ENCODE measurements at places on chromosomes 4 and X. TPM values are rescaled to one million over a fixed set of nuclear protein-coding genes. Genes with fewer than 3 reads are reported as not detected.

DNA sequence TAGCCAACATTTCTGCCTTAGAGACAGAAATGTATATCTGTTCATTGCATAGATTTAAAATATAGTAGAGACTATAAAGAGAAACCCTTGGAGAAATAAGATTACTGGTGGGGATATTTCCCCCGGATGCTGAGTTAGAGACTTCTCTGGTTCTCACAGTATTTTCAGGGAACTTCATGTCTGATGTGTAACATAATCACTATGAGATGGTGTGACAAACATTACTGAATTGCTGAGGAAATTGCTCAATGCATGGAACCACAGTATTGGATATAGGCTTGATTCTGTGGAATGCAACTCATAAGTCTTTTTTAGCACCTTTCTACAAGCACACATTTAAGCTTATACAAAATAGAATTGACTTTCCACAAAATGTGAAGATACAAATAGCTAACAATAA is 152.7 kb downstream of the SOWAHB start:
- peaks cover 8% of the 10 kb centered on the region for H3K27me3 ChIP-seq
- DNase-seq: no peak
- no peak overlapping the region for H3K27ac ChIP-seq
- H3K36me3 ChIP-seq: no peaks in the 10 kb centered on the region
- H3K4me3 ChIP-seq: no peak overlapping the region
- no peaks in the 10 kb centered on the region for H3K4me1 ChIP-seq

DNA sequence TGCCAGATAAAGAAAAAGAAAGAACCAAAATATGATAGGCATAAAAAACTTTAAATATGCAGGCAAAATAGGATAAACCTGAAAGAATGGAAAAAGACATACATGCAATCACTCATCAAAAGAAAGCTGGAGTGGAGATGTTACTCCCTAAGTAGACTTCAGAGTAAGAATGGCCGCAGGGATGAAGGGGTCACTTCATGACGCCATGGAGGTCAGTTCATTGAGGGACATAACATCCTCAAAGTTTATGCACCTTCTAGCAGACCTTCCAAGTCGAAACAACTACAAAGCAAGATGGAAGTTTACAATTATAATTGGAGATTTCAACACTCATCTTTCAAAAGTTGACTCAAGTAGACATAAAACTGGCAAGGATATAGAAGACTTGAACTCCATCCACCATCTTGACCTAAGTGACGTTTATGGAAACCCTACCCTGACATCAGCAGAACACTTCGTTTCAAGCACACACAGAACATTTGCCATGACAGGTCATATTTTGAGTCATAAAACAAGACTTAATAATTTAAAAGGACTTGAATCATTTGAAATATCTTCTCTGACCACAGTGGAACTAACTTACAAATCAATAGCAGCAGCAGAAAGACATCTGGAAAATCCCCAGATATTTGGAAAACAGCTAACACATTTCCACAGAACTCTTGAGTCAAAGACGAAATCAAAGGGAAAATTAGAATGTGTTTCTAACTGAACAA is 106.0 kb upstream of the LRPAP1 start:
- no peak for DNase-seq
- H3K36me3 ChIP-seq: no peaks in the 10 kb centered on the region
- peaks cover 3% of the 10 kb centered on the region for H3K27me3 ChIP-seq
- no peak overlapping the region for H3K27ac ChIP-seq
- peaks cover 4% of the 10 kb centered on the region for H3K4me1 ChIP-seq

DNA sequence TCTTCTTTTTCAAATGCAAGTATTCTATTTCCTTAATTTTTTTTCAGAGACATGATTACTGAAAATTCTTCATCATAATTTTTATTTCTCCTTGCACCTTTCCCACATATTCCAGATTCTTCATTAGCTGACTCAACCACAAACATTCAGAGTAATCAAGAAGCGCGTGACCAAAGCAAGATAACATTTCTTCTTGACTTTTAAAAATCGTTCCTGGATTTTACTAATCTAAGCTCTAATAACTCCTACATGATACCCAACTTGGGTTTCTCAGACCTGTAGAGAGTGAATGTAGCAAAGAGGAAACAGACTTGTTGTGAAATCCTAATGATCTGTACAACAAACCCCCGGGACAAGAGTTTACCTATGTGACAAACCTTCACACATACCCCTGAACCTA is 615.0 kb downstream of the TMA16 start:
- no peak overlapping the region for H3K4me3 ChIP-seq
- no peaks in the 10 kb centered on the region for H3K36me3 ChIP-seq

DNA sequence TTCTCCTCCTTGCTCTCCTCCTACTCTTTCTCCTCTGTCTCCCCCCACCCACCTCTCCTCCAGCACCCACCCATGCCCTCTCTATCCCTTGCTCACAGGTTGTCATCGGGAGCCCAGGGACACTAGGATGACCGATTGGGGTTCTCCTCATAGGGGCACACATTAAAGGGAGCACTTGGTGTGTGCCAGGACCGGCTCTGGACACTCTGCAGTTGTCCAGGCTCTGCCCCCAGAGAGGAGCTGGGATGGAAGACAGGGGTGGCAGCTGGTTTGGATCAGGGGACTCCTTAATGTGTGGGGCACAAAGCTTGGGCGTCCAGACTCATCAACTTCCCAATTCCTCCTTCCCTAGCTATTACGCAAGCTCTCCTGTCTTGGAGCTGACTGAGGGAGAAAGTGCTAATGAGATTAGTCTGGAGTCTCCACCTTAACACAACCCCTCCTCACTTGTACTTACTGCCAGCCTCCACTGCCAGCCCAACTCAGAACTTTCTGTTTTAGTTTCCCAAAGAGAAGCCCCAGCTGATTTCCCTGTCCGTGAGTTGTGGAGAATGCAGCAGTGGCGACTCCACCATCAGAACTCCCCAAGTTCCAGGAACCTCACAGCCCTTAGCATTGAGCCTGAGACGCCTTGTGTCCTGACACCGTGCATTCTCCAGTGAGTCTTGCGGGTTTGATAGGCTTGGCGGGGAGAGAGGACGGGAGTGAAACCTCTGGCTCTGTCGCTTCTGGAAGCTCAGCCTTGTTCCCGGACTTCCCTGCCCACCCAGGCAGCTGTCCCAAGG is 52.2 kb downstream of the CXorf49B start:
- no peak overlapping the region for H3K4me3 ChIP-seq
- H3K27ac ChIP-seq: no peak overlapping the region
- no peaks in the 10 kb centered on the region for H3K36me3 ChIP-seq
- no peak for DNase-seq
- H3K27me3 ChIP-seq: no peaks in the 10 kb centered on the region
- H3K4me1 ChIP-seq: no peaks in the 10 kb centered on the region

DNA sequence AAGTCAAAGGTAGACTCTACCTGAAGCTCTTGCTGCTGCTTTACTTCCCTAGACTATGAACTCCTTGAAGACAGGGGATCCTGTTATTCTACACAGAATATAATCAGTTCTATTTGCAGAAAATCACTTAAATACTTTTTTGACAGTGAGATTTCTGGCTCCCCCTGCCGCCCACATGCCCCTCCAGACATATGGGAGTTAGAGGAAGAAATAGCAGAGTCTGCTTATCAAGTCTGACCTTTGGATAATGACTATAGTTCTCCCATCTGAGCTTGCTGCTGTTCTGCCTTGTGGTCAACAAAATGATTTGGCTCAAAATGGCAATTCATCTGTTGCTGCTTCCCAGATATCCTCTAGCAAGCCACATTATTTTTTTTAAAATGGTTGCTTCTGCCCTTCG is 101.1 kb downstream of the ENOX2 start:
- no peak for DNase-seq
- no peak overlapping the region for H3K27ac ChIP-seq
- H3K4me3 ChIP-seq: no peak overlapping the region
- no peaks in the 10 kb centered on the region for H3K4me1 ChIP-seq

DNA sequence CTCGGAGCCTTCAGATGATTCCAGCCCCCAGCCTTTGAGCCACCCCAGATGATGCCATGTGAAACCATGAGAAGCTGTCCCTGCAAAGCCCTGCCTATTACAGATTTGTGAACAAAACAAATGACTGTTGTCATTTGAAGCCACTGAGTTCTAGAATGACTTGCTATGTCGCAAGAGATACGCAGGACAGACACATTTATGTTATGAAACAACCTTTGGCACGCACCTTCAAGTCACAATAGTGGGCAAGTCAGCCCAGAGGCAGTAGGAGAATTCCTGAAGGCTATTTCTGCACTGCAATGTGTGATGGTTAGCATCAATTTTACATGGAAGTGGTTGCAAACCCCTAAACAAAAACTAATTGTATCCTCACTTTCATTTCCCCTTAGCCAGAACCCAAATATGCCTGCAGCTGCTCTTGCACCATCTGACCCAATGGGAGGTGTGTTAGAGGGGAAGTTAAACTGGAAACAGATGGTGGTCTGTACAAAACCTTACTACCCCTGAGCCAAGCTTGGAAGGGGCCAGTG is 174.4 kb upstream of the ATP6AP2 start:
- H3K4me3 ChIP-seq: no peak overlapping the region
- DNase-seq: no peak
- H3K27ac ChIP-seq: no peak overlapping the region
- no peaks in the 10 kb centered on the region for H3K36me3 ChIP-seq
- no peaks in the 10 kb centered on the region for H3K27me3 ChIP-seq

DNA sequence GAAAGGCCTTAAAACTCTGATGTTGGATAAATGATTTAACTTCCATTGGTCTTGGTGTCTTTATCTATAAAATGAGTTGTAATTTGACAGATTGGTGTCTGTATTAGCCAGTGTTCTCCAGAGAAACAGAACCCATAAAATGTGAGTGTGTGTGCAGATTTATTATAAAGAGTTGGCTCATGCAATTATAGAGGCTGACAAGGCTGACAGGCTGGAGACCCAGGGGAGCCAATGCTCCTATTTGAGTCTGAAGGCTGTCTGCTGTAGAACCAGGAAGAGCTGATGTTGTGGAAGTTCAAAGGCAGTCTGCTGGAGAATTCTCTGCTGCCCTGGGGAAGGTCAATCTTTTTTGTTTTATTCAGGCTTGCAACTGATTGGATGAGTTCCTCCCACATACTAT is 131.7 kb downstream of the SLC4A4 start:
- H3K27ac ChIP-seq: no peak overlapping the region
- no peaks in the 10 kb centered on the region for H3K36me3 ChIP-seq
- DNase-seq: no peak
- H3K4me1 ChIP-seq: no peaks in the 10 kb centered on the region

Gene ANK2
- total RNA-seq: 1.7 TPM

Gene ELF4
- 17.5 TPM for total RNA-seq

GRCh38 chr4:150972592-150972991 is 42.5 kb downstream of the LRBA start:
- peak overlapping the region; percentile 38 for H3K27ac ChIP-seq
- no peak overlapping the region for H3K4me3 ChIP-seq
- H3K27me3 ChIP-seq: no peaks in the 10 kb centered on the region
- H3K36me3 ChIP-seq: peaks cover 12% of the 10 kb centered on the region
- no peak for DNase-seq
- peaks cover 62% of the 10 kb centered on the region for H3K4me1 ChIP-seq

- no peaks in the 10 kb centered on the region for H3K36me3 ChIP-seq
- DNase-seq: no peak
- no peak overlapping the region for H3K27ac ChIP-seq
- H3K4me3 ChIP-seq: no peak overlapping the region
- no peaks in the 10 kb centered on the region for H3K27me3 ChIP-seq
- H3K4me1 ChIP-seq: no peaks in the 10 kb centered on the region
Measured at GRCh38 chrX:28189011-28189410, 207.8 kb upstream of the DCAF8L1 start.

Gene ENPEP
- total RNA-seq: 0.05 TPM

DNA sequence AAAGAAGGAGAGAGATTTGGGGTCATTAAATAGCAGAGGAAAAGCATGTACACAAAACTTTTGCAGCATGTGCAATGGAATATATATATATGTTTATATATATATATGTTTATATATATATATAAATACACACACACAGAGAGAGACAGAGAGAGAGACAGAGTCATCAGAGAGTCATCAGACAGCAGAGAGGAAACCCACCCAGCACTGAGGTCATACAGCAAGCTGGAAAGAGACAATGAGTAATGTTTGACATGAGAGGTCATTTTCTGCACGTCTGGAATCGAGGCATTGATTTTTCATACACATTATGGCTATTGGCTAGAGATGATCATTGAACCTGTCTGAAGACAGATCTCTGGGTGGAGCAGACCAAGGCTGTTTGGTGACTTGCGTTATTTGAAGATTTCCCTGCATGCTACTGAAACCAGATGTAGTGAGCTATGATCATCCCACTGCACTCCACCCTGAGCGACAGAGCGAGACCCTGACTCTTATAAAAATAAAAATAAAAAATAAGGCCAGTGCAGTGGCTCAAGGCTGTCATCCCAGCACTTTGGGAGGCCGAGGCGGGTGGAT is 48.8 kb upstream of the SHOX start:
- no peak overlapping the region for H3K27ac ChIP-seq
- no peaks in the 10 kb centered on the region for H3K4me1 ChIP-seq
- peaks cover 4% of the 10 kb centered on the region for H3K27me3 ChIP-seq
- no peaks in the 10 kb centered on the region for H3K36me3 ChIP-seq

- H3K27me3 ChIP-seq: no peaks in the 10 kb centered on the region
- DNase-seq: peak; percentile 44
- H3K4me3 ChIP-seq: no peak overlapping the region
Measured at GRCh38 chrX:119502727-119503483, 34.7 kb downstream of the SLC25A5 start.

Gene COX7B2
- not detected for total RNA-seq

Gene XKRX
- total RNA-seq: 0.49 TPM

Gene MSX1
- total RNA-seq: 0.61 TPM

Gene SOWAHD
- not detected for total RNA-seq

DNA sequence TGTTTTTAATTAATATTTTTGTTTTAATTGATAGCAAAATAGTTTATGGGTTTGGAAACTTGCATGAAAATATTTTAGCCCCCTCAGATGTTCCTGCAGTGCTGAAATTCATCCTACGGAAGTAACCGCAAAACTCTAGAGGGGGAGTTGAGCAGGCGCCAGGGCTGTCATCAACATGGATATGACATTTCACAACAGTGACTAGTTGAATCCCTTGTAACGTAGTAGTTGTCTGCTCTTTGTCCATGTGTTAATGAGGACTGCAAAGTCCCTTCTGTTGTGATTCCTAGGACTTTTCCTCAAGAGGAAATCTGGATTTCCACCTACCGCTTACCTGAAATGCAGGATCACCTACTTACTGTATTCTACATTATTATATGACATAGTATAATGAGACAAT is 40.4 kb downstream of the MAP7D3 start:
- H3K27me3 ChIP-seq: no peaks in the 10 kb centered on the region
- peaks cover 1% of the 10 kb centered on the region for H3K4me1 ChIP-seq
- no peak for DNase-seq
- H3K27ac ChIP-seq: no peak overlapping the region
- peaks cover 3% of the 10 kb centered on the region for H3K36me3 ChIP-seq

DNA sequence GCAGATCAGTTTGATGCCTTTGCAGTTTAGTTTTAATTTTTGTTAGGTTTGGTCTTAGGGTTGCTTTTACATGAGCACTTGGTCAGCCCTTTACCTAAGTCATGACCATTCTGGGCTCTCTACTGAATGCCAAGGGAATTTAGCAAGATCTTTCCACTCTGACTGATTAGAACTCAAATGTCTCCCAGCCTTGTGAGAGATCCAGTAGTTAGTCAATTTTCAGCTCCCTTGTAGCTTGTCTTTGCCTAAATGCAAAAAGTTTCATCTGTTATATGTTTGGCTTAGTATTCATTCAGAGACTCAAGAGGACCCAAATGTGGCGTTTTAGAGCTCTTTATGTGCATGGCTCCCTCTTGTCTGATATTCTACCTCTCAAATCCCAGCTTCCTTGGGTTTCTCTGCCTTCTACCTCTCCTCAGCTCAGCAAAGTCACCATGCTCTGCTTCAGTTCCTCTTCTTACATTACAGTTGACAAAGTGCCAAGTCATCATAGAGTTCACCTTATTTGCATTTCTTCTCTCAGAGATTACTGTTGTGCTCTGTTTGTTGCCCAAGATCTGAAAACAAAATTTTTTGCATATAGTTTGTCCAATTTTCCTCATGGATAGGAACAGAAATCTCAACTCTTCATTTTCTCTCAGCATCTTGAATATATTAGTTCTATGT is 17.5 kb upstream of the JAKMIP1 start:
- peaks cover 28% of the 10 kb centered on the region for H3K27me3 ChIP-seq
- H3K4me3 ChIP-seq: no peak overlapping the region
- DNase-seq: no peak
